Large intestine (tissue), 12 donors: ENCODE measurements at places on chromosomes 3 and 15. TPM values are rescaled to one million over a fixed set of nuclear protein-coding genes. Genes with fewer than 3 reads are reported as not detected.

GUCA1C gene
- not detected for polyA plus RNA-seq

LNP1 gene
- polyA plus RNA-seq = 2.2 TPM

NANOGP8 gene
- 0.30 TPM for polyA plus RNA-seq

FBXO40 gene
- not detected for polyA plus RNA-seq

DNA sequence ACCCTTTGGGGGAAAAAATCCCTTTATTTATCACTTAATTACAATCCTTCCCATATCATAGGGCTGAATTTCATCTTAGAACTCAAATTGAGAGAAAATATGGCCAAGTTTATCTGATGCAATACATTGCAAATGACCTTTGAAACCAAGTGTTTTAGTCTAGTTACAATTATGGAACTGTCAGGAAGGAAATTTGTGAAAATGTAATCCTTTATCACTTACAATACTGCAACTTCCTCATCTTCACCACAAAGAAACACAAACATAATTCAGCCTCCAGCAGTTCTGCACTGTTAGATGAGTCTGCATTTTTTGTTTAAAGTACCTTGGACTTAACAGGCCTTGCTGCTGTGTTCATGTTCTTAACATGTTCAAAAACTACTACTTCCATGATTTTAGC is 4.6 kb downstream of the CCPG1 start:
- peak overlapping the region; percentile 46 for H3K27ac ChIP-seq
- no peaks in the 10 kb centered on the region for H3K27me3 ChIP-seq
- no peaks in the 10 kb centered on the region for H3K36me3 ChIP-seq
- H3K4me1 ChIP-seq = peaks cover 19% of the 10 kb centered on the region

DNA sequence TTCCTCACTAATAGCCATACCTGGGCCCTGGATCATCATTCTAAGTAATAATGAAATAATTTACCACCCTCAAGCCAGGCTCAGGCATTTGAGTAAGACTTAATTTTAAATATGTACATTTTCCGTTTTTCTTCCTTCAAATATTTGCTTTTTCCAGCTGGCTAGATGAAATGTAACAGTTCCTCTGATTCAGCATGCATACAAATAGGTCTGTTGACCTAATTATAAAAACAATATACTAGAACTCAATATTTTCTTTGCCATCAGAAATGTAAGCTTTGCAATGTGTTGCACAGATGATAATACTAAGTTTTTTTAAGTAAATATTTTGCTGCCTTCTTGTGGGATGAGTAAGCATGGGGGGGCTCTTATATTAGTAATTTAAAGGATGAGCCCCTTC is 91.6 kb downstream of the FEZF2 start:
- no peak overlapping the region for H3K27ac ChIP-seq
- no peaks in the 10 kb centered on the region for H3K27me3 ChIP-seq
- peaks cover 7% of the 10 kb centered on the region for H3K36me3 ChIP-seq
- no peak overlapping the region for H3K4me3 ChIP-seq
- H3K4me1 ChIP-seq = no peaks in the 10 kb centered on the region

DNA sequence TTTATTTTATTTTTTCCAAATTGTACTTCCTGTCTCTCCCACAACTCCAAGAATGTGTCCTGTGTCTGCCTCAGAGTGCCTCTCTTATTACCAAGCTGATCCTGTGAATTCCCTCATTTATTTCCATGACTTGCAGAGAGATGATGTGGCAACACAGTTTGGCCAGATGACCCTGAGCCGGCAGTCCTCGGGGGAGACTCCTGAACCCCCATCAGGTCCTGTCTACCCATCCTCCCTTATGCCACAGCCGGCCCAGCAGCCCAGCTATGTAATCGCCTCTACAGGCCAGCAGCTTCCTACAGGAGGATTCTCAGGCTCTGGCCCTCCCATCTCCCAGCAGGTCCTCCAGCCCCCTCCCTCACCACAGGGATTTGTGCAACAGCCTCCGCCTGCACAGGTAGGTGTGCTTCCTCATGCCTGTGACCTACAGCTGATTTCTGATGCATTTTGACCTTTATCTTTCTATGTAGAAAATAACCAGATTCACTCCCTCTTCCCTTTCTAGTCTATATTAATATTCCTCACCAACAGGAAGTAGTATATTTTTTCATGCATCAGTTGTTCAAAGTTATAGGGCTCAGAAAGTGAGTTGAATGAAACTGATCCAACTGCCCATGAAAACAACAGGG is 100.0 kb downstream of the ARPP21 start:
- peaks cover 3% of the 10 kb centered on the region for H3K27me3 ChIP-seq
- no peaks in the 10 kb centered on the region for H3K36me3 ChIP-seq
- H3K27ac ChIP-seq = no peak overlapping the region
- no peak overlapping the region for H3K4me3 ChIP-seq
- no peak for DNase-seq
- no peaks in the 10 kb centered on the region for H3K4me1 ChIP-seq

- no peak for DNase-seq
- peaks cover 22% of the 10 kb centered on the region for H3K27me3 ChIP-seq
- H3K36me3 ChIP-seq = no peaks in the 10 kb centered on the region
Measured at GRCh38 chr3:128585189-128585588, 65.4 kb downstream of the RPN1 start.

- no peaks in the 10 kb centered on the region for H3K27me3 ChIP-seq
- no peaks in the 10 kb centered on the region for H3K4me1 ChIP-seq
- H3K27ac ChIP-seq = no peak overlapping the region
- DNase-seq = no peak
- no peak overlapping the region for H3K4me3 ChIP-seq
Measured at GRCh38 chr3:59595830-59596229, 546.0 kb upstream of the CFAP20DC start.

DNA sequence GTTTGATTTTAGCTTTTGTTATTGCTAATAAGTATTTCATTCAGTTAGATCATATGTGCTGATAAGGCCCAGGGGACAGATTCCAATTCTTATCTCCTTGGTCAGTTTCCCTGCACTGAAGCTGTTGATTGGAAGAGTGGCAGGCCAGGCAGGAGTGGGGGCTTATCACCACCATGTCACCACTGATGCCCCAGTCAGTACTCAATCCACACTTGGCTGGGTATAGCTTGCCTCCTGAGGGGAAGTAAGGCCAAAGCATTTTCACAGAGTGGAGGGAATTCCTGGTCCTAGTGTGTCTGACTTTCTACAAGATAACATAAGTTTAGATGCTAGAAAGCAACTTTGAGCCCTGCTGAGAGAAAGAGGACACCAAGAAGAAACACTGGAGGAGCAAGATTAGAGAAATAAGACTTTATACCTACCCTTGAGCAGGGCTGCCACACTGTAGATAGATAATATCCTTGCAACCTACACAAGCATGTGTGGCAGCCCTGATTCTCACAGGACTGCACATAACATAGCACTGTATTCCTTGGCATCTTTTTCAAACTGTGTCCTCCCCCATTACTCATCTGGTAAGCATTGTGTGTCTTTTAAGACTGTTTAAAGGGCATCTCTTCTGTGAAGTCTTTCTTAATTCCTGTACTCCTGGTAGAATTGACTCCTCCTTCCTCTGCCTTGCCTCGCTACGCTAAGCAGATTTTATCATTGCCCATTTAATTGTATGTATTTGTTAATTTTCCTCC is 24.3 kb downstream of the OXNAD1 start:
- no peak overlapping the region for H3K27ac ChIP-seq
- peaks cover 36% of the 10 kb centered on the region for H3K36me3 ChIP-seq
- no peaks in the 10 kb centered on the region for H3K27me3 ChIP-seq
- no peaks in the 10 kb centered on the region for H3K4me1 ChIP-seq
- no peak overlapping the region for H3K4me3 ChIP-seq

- no peak overlapping the region for H3K4me3 ChIP-seq
- H3K27me3 ChIP-seq = no peaks in the 10 kb centered on the region
- peaks cover 4% of the 10 kb centered on the region for H3K4me1 ChIP-seq
- no peaks in the 10 kb centered on the region for H3K36me3 ChIP-seq
- DNase-seq = no peak
- H3K27ac ChIP-seq = no peak overlapping the region
Measured at GRCh38 chr3:66604481-66604880, 103.7 kb upstream of the LRIG1 start.

- H3K27me3 ChIP-seq = no peaks in the 10 kb centered on the region
- no peak overlapping the region for H3K27ac ChIP-seq
- no peaks in the 10 kb centered on the region for H3K36me3 ChIP-seq
- DNase-seq = peak; percentile 53
- no peak overlapping the region for H3K4me3 ChIP-seq
Measured at GRCh38 chr3:95721938-95722337, 1092.5 kb upstream of the EPHA6 start.

DNA sequence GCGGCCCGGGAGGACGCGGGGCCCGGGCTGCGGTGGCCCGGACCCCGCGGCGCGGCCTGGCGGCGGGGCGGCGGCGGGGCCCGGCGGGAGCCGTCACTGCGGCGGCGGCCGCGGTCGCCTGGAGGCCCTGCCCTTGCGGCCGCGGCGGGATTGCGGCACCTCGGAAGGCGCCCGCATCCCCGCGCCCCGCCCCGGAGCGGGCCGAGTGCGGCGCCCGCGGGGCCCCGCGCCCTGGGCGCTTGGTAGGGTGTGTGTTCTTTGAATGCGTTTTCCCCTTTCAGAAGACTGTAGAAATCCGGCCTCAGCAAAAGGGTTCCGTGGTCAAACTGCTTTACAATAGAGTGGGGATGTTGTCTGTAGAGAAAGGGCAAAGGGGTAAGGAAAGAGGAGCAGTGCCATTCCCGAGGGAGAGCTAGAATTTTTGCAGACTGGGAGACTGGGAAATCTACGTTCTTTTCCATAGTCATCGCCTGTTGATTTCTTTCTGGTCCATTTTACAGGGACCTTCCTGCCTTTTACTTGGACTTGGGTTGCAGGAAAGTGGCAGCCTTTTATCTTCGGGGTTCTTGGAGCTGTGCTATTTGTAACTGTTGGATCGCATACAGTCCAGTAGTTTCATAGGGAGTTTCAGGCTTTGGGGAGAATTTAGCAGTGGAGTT is 630 bp downstream of the SNRK start:
- H3K27ac ChIP-seq = peak overlapping the region; percentile 74
- peaks cover 5% of the 10 kb centered on the region for H3K27me3 ChIP-seq
- peak; percentile 70 for DNase-seq
- peaks cover 7% of the 10 kb centered on the region for H3K36me3 ChIP-seq

DNA sequence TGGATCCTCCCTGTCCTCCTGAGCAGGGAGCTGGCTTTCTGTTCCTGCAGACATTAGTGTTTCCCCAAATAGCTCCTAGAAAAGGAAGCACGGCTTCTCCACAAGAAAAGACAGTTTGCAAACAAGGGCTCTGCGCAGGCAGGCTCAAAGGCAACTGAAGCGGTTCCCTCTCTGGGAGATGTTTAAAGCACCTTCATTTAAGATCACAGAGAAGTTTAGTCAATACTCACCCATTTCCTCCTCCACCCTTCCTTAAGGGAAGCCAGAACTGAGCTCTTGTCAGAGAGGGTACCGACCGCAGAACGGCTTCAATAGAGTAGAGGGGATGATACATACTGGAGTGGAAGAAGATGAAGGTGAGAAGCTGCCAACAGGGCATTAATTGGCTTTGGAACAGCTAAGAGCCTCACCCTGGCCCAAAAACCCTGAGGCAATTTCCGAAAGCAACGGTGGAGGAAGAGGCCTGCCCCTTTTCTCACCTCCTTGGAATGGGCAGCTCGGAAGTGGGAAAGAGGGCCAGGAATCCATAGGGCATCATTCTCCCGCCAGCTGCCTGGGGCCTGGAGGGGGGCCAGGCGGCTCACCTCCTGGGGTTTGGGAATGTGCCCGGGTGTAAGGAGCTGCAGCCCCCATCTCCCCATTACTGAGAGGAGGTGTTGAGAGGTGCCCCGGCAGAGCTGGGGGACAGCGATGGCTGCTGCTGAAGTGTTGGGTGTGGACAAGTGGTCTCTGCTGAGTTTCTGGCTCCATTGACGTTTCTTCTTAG is 4.8 kb upstream of the EPHB3 start:
- no peak for DNase-seq
- no peak overlapping the region for H3K4me3 ChIP-seq
- H3K27me3 ChIP-seq = peaks cover 4% of the 10 kb centered on the region
- peaks cover 35% of the 10 kb centered on the region for H3K4me1 ChIP-seq

GRCh38 chr15:77532846-77533245 is 99.9 kb downstream of the LINGO1 start:
- DNase-seq = no peak
- no peak overlapping the region for H3K27ac ChIP-seq
- no peaks in the 10 kb centered on the region for H3K36me3 ChIP-seq
- H3K27me3 ChIP-seq = no peaks in the 10 kb centered on the region
- H3K4me3 ChIP-seq = no peak overlapping the region

- no peaks in the 10 kb centered on the region for H3K27me3 ChIP-seq
- DNase-seq = no peak
- H3K36me3 ChIP-seq = no peaks in the 10 kb centered on the region
- H3K4me3 ChIP-seq = no peak overlapping the region
Measured at GRCh38 chr15:31148297-31149087, 47.0 kb upstream of the TRPM1 start.

DNA sequence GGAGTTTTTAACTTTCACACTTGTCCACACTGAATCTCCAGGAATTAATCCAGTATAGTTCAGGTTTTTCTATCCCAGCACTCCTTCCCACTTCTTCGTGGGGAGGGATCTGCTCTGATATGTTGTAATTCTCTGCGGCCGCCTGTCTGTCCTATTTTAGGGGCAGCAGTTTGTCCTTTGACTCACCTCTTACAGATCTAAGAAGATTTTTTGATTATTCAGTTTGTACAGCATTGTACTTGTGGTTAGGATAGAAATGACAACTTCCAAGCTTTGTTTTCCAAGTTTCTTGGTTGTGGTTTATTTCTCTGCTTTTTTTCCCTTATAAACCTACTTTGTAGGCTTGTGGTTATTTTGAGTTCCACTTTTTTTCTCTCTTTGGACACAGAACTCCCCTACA is 601.7 kb downstream of the SI start:
- no peak for DNase-seq
- H3K36me3 ChIP-seq = no peaks in the 10 kb centered on the region
- H3K4me3 ChIP-seq = no peak overlapping the region
- H3K27me3 ChIP-seq = no peaks in the 10 kb centered on the region

DNA sequence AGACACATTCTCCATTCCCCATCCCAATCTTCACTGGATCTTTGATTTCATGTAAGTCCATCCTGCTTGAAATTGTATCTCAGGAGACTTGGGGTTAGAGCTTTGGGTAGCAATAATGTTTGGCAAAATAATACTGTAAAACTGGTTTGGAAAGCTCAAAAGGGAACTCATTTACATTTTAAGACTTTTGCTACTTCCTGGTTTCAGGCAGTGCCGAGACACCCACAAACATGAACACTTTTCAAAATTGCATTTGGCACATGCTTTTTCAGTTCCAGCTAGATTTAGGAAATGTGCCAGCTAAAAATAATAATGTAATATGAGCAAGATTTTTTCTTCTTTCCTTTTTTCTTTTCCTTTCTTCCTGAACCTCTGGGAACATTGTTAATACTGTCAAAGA is 145.7 kb upstream of the CBLB start:
- H3K4me3 ChIP-seq = no peak overlapping the region
- H3K36me3 ChIP-seq = no peaks in the 10 kb centered on the region
- no peak for DNase-seq
- H3K4me1 ChIP-seq = no peaks in the 10 kb centered on the region

GRCh38 chr3:182006431-182006830 is 294.7 kb downstream of the SOX2 start:
- H3K27me3 ChIP-seq = no peaks in the 10 kb centered on the region
- no peaks in the 10 kb centered on the region for H3K4me1 ChIP-seq
- H3K27ac ChIP-seq = no peak overlapping the region
- no peak overlapping the region for H3K4me3 ChIP-seq
